ENCODE measurements at places on chromosomes 3 and 15. TPM values are rescaled to one million over a fixed set of nuclear protein-coding genes. Genes with fewer than 3 reads are reported as not detected.

DUOX1 gene
- total RNA-seq = not detected

RSL24D1 gene
- 105 TPM for total RNA-seq

GPR149 gene
- total RNA-seq = not detected

RGMA gene
- 0.49 TPM for total RNA-seq

NEDD4 gene
- total RNA-seq = 142 TPM

CLEC3B gene
- total RNA-seq = not detected

HCN4 gene
- total RNA-seq = 0.38 TPM

BNC1 gene
- 0.65 TPM for total RNA-seq

KAT2B gene
- 5.9 TPM for total RNA-seq

ADGRG7 gene
- not detected for total RNA-seq

DHFR2 gene
- total RNA-seq = 3.2 TPM

PDE8A gene
- total RNA-seq = 25.2 TPM

DPPA2 gene
- total RNA-seq = not detected

STX19 gene
- 0.13 TPM for total RNA-seq

DNAH12 gene
- 0.09 TPM for total RNA-seq

POMGNT2 gene
- total RNA-seq = 8.6 TPM

TUSC7 gene
- not detected for total RNA-seq

LRRC15 gene
- 0.13 TPM for total RNA-seq

GOLGA8O gene
- 0.28 TPM for total RNA-seq

PPP2R3A gene
- total RNA-seq = 2.9 TPM

DAZL gene
- total RNA-seq = not detected

DUOXA2 gene
- total RNA-seq = not detected

CALML4 gene
- total RNA-seq = 7.8 TPM

HCLS1 gene
- 0.15 TPM for total RNA-seq

TMCO5A gene
- not detected for total RNA-seq

OR5H1 gene
- total RNA-seq = not detected

DCLK3 gene
- not detected for total RNA-seq

ROBO2 gene
- total RNA-seq = not detected

TGM5 gene
- not detected for total RNA-seq

CLRN1 gene
- not detected for total RNA-seq

CHST2 gene
- total RNA-seq = 1.3 TPM

GOLGA8G gene
- not detected for total RNA-seq

ANKDD1A gene
- total RNA-seq = 1.7 TPM

SPINK8 gene
- total RNA-seq = not detected

NEK4 gene
- 11.9 TPM for total RNA-seq

NANOGP8 gene
- total RNA-seq = not detected

PRTG gene
- total RNA-seq = 8.9 TPM

CX3CR1 gene
- total RNA-seq = 0.06 TPM

DNAJA4 gene
- total RNA-seq = 0.11 TPM

GOLGA8R gene
- 0.19 TPM for total RNA-seq

GUCA1C gene
- not detected for total RNA-seq

CCR3 gene
- not detected for total RNA-seq

Data from A549 treated with AZD2906 at 1 μM for 4 hours (cell line).